Colonic mucosa (tissue), 4 donors: ENCODE measurements at places on chromosomes 12 and 14.

DNA sequence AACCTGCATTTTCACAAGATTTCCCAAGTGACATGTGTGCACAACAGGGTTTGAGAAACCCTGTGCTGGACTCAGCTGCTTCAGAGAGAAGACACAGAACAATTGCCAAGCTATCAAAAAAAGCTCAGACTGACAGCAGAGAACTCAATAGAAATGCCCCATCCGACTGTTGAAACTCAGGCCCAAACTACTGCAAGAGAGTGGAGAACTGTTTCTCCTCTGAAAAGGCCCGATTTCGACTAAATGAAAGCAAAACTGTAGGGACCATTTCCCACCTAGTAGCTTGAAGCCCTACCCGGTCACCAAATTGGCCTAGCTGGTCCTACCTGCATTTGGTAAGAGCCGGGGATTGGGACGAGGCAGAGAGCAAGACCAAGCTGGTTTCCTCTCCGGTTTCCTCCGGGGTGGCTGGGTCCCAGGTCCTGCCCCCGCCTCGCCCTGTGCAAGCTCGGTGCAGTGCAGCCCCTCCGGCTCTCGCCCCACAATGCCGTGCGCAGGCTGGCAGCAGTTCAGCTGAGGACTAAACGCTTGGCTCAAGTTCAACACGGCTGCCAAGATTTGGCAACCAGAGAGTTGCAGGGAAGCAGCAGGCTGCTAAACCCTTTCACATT, 1180.6 kb downstream of the VRK1 start:
- peak; percentile 80 for DNase-seq

- no peak for DNase-seq
Measured at GRCh38 chr14:22748206-22748605, 18.3 kb upstream of the OXA1L start.

- no peak for DNase-seq
Measured at GRCh38 chr12:47705229-47705565, 633 bp downstream of the RPAP3 start.

- no peak for DNase-seq
Measured at GRCh38 chr14:39877577-39878190, 445.5 kb upstream of the FBXO33 start.

DNA sequence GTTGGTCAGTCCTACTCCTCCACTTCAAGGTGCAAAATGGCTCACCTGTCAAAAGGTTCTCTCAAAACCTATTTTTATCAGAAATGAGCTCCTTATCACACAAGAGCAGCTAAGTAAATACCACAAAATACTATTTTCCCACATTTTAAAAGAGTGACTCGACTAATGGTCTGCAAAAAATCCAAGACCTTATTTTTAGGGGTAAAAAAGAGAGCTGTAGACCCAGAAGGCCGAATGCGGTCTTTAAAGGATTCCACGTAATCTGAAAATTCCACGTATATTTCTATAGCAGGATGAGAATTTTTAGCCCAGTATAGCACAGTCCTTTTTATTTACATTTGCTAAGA, 3.8 kb downstream of the C14orf93 start:
- DNase-seq, result no peak

DNA sequence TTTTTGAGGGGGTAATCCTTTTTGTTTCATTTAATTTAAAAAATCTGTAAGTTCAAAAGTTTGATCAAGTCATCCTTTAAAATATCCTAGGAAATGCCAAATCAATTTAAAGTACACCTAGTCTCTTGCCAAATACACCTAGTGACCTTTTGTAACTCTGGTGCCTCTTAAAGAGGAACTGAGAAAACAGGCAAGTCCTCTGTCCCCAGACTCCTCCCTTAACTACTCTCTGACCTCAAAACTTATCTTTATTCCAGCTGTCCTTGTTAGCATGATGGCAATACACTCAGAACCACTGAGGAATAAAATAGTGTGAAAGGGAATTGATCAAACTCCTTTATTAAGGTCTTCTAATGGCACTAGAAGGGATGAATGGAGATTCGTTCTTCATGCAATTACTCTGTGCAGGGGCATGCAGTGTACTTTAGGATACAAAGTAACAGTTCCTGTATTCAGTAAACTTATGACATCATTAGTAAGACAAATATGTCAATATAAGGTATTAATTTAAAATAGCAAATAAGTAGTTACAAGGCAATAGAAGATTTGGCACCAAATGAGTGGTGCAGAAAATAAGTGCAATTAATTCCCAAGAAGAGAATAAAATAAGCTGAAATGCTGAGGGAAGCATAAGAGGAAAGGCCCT, 3.3 kb downstream of the FAR2 start:
- DNase-seq, result no peak

- peak; percentile 57 for DNase-seq
Measured at GRCh38 chr14:49893309-49894213, 679 bp downstream of the ARF6 start.

DNA sequence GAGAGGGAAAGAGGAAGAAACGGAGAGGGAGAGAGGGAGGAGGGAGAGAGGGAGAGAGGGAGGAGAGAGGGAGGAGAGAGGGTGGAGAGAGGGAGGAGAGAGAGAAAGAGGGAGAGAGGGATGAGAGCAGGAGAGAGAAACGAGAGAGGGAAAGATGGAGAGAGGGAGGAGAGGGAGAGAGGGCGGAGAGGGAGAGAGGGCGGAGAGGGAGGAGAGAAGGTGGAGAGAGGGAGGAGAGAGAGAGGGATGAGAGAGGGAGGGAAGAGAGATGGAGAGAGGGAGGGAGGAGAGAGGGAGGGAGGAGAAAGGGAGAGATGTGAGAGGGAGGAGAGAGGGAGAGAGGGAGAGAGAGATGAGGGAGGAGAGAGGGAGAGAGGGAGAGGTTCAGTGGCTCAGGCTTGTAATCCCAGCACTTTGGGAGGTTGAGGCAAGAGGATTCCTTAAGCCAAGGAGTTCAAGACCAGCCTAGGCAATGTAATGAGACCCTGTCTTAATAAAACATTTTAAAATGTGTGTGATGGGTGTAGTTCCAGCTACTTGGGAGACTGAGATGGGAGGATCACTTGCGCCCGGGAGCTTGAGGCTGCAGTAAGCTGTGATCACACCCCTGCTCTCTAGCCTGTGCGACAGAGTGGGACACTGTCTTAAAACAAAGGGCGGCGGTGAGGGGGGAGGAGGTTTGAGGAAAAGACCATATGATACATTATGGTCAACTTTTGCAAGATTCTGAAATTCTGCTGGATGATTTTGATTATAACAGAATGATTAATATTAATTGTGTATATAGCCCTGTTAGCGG, 21.3 kb upstream of the SNRPF start:
- no peak for DNase-seq

DNA sequence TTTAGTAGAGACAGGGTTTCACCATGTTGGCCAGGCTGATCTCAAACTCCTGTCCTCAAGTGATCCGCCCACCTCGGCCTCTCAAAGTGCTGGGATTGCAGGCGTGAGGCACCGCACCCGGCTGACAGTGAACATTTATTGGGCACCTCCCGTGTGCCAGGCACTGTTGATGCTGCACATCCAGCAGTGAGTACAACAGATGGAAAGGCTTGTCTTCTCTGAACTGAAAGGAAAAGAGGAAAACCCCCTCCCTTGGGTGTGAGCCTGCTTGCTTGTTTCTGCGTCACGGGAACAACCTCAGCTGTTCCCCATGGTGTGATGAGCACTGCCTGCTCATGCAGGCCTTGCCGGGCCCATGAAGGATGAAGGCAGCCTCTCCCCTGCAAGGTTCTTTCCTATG, 39.5 kb downstream of the DGLUCY start:
- peak; percentile 68 for DNase-seq

DNA sequence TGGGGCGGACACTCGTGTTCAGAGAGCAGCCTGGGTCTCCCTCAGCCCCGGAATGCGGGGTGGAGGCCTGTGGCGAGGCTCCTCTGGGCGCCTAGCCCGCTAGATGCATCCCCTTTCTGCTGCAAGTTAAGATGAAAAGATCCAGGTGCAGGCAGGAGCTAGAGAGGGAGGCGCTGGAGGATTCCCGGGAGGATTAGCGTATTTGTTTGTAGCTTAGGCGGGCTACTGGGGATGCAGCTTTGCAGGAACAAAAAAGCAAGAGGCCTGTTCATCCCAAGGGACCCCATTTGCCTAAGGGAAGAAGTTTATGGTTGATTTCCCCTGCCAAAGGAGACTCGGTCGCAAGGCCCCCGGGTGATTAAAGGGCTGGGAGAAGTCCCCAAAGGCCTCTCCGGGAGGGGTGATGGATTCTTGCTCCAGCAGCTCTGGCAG, 824 bp downstream of the CCDC177 start:
- DNase-seq, result no peak

DNA sequence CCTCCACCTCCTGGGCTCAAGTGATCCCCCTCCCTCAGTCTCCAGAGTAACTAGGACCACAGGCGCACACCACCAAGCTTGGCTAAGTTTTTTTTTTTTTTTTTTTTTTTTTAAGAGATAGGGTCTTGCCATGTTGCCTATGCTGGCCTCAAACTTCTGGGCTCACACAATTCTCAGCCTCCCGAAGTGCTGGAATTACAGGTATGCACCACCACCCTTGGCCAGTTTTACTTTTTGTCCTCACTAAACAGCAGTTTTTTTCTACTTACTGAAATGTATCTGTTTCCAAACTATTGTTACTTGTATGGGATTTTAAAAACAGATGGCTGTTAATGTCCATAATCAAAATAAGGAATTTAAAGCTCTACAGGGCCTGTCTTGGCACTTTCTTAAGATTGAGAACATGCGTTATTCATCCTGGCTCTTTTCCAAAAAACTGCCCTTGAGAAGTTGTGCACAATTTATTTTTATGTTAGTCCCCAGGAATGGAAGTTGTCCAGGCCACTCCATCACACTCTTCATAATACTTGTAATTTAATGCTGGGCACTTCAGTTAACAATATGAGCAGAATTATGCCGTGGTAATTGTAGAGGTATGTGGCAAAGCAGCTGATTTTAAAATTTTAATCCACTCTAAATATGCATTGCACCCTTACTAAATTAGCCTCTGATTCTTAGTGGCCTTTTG, 51.9 kb upstream of the REP15 start:
- no peak for DNase-seq

GRCh38 chr12:47222520-47223030, 142.8 kb upstream of the AMIGO2 start:
- no peak for DNase-seq

DNA sequence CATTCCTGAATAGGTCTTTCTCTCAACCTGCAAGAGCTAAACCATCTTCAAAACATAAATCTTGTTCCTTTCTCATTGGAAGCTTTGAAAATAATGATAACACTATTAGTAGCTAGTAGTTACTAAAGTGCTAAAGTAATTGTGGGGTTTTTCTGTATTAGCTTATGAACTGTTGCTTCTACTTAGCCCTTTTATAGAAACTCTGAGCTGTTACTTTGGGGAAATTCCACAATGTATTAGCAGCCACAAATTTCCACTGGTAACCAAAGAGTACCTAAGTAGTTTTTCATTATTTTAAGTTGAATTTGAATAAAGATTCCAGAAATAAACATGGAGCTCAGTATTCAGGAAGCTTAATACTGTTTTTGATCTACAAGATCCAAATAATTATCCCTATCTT, 6.4 kb upstream of the MAPK1IP1L start:
- DNase-seq, result no peak

DNA sequence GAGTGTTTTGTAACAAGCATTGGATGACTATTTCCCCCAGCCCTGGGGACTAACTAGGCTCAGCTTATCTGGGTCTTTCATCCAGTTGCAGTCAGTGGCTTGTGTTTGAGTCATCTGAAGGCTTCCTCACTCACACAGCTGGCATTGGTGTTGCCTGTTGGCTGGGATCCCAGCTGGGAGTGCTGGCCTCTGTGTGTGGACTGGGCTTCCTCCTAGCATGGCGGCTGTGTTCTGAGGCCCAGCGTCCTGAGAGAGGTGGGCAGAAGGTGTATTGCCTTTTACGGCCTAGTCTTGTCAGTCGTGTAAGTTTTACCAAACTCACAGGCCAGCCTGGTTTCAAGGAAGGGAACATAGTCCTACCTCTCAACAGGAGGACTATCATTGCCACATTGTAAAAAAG, 28.3 kb upstream of the PPP2R5C start:
- DNase-seq, result peak; percentile 22

DNA sequence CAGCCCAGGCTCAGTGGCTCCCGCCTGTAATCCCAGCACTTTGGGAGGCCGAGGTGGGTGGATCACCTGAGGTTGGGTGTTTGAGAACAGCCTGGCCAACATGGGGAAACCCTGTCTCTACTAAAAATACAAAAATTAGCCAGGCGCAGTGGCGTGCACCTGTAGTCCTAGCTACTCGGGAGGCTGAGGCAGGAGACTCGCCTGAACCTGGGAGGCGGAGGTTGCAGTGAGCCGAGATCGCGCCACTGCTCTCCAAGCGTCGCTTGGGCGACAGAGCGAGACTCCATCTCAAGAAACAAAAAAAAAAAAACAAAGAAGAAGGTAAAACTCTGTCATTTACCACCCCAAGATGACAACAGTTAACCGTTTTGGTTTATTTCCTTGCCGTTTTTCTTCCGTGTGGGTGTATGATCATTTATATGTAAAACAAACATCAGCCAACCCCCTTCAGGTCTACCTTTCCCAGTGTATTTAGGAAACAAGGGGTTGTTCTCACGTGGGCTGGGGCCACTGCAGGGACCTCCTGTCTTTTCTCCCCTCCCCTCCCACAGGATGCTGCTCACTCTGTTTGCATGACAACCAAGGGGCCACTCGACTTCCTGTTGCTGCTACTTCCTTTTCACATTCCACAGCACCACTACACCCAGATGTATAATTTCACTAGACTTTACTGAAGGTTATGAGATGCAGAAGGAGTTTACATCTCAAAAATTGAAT, 13.6 kb downstream of the TTC9 start:
- DNase-seq, result no peak

DNA sequence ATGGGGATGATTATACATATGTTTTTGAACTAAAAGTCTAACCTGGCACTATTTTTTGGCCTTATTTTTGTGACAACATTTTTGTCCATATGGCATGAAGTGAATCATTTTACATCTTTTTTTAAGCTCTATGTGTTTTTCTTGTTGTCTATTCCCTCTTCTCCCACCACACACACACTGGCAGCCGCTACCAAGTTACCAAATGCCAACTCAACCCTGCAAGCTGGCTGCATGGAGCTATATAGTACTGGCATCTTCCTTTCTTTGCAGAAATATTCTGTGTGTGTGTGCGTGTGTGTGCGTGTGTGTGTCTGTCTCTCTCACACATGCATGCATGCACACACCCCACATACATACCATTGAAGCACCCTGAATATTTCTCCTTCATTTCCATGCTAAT, 278.9 kb upstream of the SOX5 start:
- no peak for DNase-seq

- no peak for DNase-seq
Measured at GRCh38 chr14:103748534-103748857, 32.9 kb downstream of the ZFYVE21 start.

DNA sequence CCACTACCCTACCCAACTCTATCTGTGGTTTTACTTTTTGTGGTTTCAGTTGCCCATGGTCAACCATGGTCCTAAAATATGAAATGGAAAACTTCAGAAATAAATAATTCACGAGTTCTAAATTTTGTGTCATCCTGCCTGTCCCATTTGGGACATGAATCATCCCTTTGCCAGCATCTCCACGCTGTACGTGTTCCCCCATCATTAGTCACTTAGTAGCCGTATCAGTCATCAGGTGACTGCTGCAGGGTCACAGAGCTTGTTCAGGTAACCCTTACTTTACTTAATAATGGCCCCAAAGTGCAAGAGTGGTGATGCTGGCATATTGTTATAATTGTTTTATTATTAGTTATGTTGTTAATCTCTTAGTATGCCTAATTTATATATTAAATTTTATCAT, 209.9 kb downstream of the ITPR2 start:
- DNase-seq, result no peak
